ENCODE measurements at places on chromosomes 5 and 9.

DNA sequence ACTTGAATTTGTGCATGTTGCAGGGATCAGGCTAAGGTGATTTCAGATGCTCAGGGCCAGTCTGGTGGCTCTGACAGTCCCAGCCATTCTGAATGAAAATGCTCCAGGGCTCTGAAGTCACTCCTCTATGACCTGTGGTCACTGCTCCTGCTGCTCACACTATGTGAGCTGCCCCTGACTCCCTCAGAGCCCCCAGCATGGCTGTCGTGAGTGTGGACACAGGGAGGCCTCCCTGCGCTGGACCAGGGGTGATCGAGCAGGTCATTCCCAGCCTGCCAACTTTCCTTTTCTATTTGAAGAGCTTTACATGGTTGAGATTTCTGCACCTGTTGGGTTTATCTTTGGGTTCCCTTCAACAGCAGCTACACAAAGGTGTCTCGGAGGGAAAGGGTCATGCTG, 74.5 kb downstream of the WNK2 start:
- DNase-seq, result no peak

DNA sequence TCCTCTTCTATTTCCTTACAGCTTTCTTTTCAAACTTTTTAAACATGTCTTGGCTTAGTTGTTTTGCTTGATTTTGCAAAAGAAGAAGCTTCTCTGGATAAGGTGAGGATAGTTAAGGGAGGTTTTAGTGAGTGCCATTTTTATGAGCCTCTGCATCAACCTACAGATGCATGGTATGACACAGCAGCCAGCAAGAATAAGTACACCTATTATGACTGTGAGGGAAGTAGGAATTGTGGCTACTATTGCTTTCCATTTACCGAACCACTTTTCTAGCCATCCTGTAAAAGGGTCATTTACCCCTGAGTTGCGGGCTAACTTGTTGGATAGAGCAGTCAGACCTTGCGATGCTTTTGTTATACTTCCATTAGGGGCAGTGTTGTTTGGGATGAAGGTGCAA, 7.0 kb upstream of the TUT7 start:
- no peak for DNase-seq

DNA sequence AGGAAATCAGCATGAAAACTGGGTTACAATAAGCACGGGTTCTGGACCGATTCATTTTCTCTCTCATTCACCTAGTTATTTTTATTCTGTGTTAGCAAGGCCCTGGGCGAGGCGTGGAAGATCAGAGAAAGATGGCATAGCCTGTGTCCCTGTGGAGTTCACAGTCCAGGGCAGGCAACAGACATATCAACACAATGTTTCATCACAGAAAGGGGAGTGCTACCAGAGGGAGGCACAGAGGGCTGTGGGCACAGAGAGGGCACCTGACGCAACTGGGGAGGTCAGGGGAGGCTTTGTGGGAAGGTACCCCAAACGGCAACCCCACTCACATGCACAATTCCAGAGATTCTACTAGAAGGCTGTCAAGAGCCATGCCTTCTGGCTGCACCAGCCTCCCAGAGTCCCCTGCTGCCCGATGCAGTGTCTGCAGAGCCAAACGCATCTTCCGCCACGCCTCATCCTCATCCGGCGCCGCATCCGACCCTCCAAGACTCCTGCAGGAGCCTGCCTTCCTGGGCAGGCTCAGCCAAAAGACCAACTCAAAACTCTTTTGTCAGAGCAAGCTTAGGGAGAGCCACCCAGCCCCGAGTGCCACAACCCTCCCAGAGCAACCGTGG, 1.4 kb downstream of the FAM193B start:
- DNase-seq, result no peak

DNA sequence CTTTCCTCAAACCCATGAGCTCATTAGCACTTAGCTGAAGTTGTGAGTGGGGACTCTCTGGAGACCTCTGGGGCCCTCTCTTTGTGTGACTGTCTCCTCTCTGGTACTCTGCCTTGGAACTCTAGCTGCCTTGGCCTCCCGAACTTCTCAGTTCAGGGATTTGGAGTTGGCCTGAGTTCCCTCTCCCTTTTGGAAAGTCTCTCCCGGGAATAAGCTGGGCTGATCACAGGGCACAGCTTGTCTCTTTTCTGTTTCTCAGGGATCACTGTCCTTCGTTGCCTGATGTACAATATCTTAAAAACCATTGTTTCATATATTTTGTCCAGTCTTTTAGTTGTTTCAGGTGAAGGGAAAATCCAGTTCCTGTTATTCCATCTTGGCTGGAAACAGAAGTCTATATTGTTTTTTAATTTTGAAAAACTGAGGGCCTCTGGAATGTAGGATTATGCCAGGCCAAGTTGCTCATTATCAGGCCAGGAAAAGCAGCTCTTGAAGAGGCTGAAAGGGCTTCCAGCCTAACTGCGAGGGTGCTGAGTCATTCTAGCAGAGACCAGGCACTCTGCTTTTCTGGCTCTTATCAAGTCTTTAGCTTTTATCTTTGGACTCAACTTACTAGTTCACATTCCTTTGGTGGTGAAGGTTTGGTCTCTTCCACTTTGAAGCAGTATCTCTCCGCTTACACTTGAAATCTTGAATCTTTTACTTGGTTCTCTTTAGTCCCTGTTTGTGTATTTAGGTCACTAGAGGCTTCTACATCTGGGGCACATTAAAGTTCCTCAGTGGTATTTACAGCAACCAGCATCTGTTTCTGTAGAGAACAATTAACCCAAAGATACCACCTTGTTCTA, 8.4 kb upstream of the RGS3 start:
- DNase-seq, result no peak

DNA sequence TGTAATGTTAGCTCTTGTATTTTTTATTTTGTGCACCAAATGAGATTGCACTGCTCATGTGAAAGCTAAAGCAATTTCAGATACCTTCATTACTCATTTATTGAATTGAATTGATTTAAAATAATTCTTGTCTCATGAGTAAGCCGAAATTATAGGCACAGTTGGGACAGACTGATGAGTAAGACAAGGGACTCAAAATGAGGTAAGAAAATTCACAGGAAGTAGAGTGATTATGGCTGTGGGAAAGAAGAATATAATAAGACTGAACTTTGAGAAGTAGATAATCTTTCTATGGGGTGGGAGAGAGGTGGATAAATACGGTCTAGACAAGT, 51.1 kb downstream of the NUDT12 start:
- DNase-seq, result no peak

DNA sequence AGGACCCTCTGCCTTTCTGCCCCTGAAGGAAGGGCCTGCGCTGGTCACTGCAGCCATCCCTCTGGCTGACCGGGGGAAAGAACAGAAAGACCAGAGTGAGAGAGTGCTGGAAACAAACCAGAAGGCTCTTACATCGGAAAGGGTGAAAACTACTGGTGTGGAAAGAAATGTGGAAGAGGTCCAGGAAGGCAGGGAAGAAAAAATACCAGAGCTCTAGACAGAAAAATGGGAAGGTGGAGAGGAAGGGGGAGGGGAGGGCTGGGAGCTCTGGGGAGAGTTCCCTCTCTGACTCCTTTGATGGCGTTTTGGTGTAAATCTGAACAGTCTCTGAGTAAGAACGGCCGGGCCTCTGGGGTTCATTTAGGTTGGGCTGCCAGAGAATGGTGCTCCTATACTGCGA, 47.7 kb downstream of the COL23A1 start:
- no peak for DNase-seq

DNA sequence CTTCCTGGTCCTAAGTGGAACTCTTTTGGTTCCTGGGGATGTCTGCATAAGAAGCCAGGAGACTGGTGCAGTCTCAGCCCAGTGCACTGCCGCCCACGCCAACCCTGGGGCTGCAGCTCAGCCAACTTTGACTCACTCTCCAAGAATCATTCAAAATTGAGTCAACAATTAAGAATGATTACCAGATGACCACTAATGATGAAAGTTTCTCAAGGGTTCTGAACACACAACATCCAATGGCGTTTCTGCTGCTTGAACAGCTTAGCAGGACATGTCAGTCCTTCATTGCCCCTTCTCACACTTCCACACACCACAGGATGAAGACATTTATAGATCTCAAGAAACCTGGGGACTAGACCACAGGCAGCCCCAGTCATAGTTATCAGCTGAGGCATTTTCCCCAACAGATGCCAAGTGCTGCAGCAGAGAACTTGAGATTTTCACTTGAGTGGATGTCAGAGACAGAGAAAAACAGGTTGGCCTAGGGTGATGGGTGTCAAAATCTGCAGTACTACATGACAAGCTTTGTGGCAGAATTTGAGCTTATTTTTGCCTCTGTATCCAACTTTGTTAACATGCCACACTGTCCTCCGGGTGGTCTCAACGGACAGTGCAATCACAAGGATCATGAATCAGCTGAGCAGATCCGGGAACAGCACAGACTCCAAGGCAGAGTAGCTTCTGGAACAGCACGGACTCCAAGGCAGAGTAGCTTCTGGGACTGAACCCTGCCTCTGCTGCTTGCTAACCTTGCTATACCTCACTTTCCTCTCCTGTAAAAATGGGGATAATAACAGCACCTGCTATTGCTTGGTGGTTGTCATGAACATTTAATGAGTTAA, 356.1 kb downstream of the SPOCK1 start:
- no peak for DNase-seq

GRCh38 chr5:149063017-149063687, at the start of gene SH3TC2:
Gene SH3TC2 (minus strand): TSS chr5:149063062. CDS start chr5:149063022, 40 bp downstream.
- DNase-seq, result no peak

GRCh38 chr5:100576217-100576751, 41.1 kb downstream of the FAM174A start:
- DNase-seq, result no peak

DNA sequence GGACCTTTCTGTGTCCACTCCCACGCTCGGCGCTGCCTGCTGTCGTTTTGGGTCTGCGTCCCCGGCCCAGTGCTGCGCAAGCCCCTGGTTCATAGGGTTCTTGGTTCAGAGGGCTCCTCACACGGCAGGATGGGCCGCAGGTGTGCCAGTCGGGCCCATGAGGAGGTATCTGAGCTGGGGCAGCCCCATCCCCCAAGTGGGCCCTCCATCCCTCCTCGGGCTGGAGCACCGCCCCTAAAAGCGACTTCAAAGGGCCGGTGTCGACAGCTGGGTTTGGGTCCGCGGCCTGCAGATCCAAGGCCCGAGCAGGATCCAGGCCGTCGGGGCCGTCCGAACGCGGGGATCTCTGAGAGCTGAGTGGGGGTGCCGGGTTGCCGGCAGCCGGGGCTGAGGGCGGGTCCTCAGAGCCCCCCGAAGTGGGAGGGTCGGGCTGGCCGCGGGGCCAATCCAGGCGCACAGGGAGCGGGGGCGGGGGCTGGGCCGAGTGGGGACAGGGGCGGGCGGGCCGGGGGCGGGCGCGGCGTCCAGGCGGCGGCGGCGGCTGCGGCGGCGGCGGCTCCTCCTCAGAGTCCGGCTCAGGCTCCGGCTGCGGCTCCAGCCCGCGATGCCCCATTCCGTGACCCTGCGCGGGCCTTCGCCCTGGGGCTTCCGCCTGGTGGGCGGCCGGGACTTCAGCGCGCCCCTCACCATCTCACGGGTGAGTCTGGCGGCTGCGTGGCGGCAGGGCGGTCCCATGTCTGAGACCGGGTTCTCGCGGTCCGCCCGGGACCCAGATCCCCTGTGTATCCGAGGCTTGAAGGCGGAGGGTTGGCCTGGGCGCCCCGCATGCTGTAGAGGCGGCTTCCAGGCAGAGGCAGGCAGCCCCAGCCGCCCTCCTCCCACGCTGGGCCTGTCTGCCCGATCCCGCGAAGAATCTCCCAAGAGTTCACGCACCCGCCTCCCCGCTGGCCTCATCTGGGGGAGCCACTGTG, at the start of gene PDLIM4:
PDLIM4 (plus strand) TSS at position 566 of the 971 bp plus-strand sequence; CDS start at position 605, 39 bp downstream.
- no peak for DNase-seq

GRCh38 chr5:141825241-141825671, 53.0 kb downstream of the PCDH1 start:
- no peak for DNase-seq

DNA sequence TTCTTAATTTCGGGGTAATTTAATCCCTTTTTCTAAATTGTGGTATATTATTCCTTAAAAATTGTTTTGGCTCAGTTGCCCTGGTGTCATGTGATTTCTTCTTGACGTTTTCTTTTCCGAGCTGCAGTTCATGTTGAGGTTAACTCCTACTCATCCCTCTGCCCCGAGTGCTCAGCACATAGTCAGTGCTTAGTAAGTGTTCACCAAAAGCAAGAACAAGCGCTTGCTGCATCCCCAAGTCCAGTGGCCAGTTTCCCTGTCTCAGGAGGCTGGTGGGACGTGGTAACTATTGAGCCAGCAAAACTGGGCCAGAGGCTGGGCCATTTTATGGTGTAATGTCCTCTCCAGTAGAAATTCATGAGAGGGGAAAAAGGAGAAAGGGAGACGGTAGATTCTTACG, 23.3 kb downstream of the TRIO start:
- no peak for DNase-seq

DNA sequence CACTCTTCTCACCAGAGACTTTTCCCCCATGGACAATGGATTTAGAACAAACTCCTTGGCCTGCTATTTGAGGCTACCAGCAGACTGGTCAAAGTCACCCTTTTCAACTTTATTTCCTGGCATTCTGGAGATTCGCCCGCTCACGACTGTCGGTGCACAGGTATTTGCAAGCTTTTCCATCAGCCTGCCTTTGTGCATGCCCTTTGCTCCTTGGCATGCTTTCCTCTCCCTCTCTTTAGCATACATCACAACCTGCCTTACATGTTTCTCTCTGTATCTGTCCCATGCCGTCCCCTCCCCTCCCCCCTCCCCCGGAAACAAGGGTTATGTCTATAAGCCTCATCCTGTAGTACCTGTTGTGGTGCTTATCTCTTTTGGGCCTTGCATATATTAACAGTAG, 257.1 kb downstream of the AOPEP start:
- no peak for DNase-seq

DNA sequence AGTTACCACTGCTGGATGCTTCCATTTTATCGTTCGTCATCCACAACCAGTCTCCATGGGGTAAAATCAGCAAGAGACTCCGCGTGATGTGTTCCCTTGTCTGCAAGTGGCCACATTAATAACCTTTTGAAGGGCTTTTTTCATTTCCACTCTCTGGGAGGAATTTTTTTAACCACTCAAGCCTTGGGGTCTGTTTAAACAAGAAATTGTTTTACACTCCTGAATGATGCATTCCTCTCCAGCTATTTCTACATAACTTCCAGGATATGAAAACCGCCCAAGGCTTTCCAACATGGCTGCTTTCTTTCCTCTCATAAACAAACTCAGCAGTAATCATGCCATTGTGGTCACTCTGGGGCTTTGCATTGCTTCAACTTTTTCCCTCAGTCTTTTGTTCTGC, 217.2 kb upstream of the DAPK1 start:
- DNase-seq, result no peak

GRCh38 chr9:130172161-130172857, at the start of gene NCS1:
Gene NCS1 (plus strand): TSS chr9:130172404. CDS start chr9:130172664, 260 bp downstream.
- DNase-seq, result no peak

DNA sequence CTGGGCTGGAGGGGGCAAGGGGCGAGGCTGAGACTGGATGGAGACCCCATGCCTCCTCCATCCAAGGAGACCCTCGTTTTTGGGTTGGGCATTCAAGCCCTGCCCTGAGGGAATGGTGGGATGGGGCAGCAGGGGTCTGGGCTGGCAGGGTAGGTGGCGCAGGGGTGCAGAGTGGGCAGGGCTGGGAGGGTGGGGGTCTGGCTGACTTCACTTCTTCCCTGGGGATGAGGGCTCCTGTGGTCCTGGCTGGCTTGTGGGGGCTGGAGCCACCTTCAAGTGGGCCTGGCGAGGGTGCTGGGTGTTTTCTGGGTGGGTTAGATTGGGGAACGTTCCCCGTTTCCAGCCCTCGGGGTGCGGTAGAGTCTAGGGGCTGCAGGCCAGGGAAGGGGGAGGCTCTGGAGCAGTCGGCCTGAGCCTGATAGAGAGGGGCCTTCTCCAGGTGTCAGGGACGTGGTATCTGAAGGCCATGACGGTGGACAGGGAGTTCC, 412 bp downstream of the LCN1 start:
- no peak for DNase-seq
